ENCODE measurements at places on chromosomes 2 and 18. TPM values are rescaled to one million over a fixed set of nuclear protein-coding genes. Genes with fewer than 3 reads are reported as not detected.

The LRATD1 gene
- 14.1 TPM for total RNA-seq

The MYO7B gene
- total RNA-seq, result 0.48 TPM

The DNER gene
- total RNA-seq, result 3.6 TPM

The SOX11 gene
- total RNA-seq, result not detected

The MBD1 gene
- 41.2 TPM for total RNA-seq

The SNORC gene
- 0.35 TPM for total RNA-seq

The UGT1A4 gene
- total RNA-seq, result not detected

The HOXD8 gene
- 46.2 TPM for total RNA-seq

The CHST9 gene
- total RNA-seq, result 3.7 TPM

The DCDC2C gene
- not detected for total RNA-seq

- no peak for DNase-seq
Measured at GRCh38 chr2:72000110-72000509, 147.6 kb downstream of the CYP26B1 start.

- no peak for DNase-seq
Measured at GRCh38 chr2:79670198-79670597, 157.3 kb downstream of the CTNNA2 start.

DNA sequence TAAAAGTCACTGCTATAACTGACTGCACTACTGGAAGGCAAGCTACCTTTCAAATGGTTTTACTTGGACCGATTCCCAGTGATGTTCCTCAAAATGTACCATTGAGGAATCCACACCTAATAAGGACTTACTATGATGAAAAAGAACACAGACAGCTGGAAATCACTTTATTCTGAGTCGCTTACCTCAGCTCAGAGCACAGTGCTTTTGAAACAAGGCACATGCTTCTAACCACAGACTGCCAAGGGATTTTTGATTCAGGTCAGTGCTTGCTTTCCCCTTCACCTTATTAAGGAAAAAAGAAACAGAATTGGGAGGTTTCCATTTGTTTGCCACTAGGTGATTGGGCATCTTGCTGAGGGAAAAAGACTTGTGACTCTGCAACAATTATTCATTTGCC, 707.5 kb upstream of the FSHR start:
- no peak for DNase-seq

DNA sequence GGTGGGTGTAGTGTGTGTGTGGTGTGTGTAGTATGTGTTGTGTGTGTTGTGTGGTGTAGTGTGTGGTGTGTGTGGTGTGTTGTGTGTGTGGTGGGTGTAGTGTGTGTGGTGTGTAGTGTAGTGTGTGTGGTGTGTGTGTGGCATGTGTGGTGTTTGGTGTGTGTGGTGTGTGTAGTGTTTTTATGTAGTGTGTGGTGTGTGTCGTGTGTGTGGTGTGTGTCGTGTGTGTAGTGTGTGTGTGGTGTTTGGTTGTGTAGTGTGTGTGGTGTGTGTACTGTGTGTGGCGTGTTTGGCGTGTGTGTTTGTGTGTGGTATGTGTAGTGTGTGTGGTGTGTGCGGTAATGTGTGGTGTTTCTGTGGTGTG, 4.7 kb upstream of the RTP5 start:
- DNase-seq, result no peak

GRCh38 chr18:33291539-33291938, 149.0 kb downstream of the CCDC178 start:
- DNase-seq, result no peak

- DNase-seq, result no peak
Measured at GRCh38 chr2:157803476-157803875, 72.7 kb downstream of the ACVR1 start.

- peak; percentile 70 for DNase-seq
Measured at GRCh38 chr2:16626497-16626896, 39.1 kb downstream of the CYRIA start.

- DNase-seq, result no peak
Measured at GRCh38 chr2:71647356-71647755, 194.0 kb downstream of the DYSF start.

GRCh38 chr18:24369426-24369825, 28.2 kb downstream of the OSBPL1A start:
- DNase-seq, result no peak

DNA sequence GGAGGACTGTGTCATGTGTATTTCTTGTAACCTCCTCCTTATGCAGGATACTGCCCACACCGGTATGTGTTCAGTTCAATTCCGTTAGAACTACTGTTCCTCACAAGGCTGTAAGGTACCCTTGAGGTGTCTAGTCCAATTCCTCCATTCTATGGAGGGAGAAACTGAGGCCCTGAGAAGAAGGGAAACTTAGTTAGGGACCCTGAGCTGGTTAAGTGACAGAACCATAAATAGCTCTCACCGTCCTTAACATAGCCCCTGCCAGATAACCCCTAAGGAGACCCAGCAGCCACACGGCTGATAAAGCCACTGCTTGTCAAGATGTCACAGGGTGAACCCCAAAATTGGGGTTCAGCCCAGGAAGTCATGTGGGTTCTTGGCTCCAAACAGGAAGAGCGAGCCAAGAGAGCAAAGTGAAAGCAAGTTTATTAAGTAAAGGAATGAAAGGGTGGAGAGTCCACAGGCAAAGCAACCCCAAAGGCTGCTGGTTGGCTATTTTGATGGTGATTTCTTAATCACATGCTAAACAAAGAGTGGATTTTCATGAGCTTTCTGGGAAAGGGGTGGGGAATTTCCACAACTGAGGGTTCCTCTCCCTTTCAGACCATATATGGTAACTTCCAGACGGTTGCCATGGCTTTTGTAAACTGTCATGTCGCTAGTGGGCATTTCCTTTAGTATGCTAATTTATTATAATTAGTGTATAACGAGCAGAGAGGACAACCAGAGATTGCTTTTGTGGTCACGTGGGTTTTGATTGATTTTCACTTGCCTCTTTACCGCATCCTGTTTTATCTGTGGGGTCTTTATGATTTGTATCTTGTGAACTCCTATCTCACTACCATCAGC, 83.4 kb upstream of the RTN4 start:
- peak; percentile 60 for DNase-seq

- DNase-seq, result no peak
Measured at GRCh38 chr2:66667301-66667700, 232.4 kb downstream of the MEIS1 start.

DNA sequence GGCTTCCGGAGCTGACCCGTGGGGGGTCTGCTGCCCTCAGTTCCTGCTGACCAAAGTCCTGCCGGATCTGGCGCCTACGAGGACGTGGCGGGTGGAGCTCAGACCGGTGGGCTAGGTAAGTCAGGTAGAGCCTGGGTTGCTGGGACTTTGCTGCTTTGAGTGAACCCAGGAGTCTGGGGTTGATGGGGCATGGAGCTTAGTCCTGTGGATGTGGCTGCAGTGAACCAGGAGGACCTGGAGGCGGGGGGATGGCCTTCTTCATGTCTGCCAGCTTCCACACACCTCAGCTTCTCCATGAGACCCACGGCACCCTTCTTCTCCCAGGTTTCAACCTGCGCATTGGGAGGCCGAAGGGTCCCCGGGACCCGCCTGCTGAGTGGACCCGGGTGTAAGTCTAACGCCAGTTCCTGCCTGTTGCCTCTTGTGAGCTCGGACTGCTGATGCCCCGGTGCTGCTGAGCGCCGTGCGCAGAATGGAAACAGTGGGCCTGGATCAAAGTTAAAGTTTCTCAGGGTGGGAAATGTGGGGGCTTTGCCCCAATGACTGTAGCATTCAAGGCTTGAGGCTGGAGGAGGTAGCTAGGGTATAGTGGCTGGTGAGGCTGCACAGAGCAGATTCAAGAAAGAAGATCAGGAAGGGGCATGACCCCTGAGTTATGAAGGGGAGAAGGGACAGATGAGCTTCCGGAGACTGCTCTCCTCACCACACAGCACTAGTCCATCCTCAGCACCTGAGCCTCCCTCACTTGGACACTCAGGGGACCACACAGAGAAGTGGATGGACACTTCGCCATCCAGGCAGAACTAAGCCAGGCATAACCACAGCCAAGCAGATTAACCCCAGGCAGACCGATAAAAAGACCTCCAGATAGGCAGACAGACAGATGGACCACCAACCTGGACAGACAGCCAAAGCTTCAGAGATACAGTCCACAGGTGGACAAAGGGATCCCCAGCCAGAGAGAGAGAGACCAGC, 17.3 kb downstream of the PTPN18 start:
- DNase-seq, result no peak

DNA sequence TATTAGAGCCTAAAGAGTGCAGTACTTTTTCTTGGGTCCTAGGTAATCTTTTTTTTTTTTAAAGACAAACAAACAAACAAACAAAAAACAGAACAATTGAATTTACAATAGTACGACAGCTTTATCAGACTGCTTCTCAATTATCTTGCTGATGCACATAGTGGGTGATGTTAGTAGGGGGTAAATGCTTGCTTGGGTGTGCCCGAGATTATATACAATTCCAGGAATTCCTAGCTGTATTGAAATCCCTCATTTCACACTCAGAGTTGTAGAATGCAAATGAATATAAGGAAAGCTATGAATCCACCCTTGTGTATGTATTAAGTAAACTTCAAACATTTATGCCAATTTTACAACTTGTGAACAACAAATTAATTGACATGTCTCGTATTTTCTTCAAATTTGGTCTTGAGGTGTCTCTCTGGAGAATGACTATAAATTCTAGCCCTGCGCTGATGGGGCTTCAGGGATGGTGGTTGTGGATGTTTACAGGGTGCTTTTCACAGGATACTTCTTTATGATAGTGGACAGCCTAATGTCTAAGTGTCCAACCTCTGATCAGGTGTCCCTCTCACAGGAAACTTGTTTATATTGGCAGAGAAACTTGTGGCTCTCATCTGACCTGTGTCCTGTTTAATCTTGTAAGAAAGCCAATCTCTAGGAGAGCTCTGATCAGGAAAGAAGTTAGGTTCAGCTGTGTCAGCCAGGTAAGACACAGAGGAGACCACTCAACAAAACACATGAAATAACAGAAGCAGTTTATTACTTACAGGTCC, 61.9 kb upstream of the SLC39A10 start:
- no peak for DNase-seq

- no peak for DNase-seq
Measured at GRCh38 chr2:164155558-164155957, 419.8 kb upstream of the FIGN start.

DNA sequence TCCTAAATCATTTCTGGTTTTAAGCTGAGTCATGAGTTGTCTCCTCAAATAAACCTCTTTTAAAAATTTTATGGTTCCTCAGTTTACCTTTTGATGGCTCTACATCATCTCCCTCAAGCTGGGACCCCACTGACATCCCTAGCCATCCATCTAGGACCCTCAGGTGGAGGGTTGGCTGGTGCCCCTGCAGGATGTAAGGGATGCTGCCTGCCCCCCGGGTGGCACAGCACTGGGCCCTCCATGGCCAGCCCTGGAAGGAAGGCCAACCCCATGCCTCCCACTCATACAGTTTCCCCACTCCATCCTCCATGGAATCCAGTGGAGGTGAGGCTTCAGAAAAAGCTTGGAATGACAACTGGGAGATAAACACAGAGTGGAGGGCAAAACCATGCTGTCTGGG, 17.2 kb upstream of the GPC1 start:
- DNase-seq, result peak; percentile 2

- no peak for DNase-seq
Measured at GRCh38 chr2:197615016-197615652, 60.3 kb downstream of the RFTN2 start.

DNA sequence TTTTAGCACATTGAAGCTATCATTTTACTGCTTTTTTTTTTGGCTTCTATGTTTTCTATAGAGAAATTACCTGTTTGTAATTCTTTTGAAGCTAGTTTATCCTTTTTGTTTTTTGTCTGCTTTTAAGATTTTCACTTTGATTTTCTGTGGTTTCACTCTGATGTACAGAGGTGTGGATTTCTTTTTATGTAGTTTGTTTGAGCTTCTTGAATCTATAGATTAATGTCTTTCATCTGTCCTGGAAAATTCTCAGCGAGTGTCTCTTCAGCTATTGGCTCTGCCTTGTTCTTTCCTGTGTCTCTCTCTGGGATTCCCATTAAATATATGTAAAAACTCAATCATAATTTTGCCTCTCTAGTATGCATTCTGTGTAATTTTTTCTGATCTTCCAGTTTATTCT, 8.4 kb downstream of the POLE4 start:
- DNase-seq, result no peak

- no peak for DNase-seq
Measured at GRCh38 chr2:69911985-69912563, 2.8 kb upstream of the MXD1 start.

DNA sequence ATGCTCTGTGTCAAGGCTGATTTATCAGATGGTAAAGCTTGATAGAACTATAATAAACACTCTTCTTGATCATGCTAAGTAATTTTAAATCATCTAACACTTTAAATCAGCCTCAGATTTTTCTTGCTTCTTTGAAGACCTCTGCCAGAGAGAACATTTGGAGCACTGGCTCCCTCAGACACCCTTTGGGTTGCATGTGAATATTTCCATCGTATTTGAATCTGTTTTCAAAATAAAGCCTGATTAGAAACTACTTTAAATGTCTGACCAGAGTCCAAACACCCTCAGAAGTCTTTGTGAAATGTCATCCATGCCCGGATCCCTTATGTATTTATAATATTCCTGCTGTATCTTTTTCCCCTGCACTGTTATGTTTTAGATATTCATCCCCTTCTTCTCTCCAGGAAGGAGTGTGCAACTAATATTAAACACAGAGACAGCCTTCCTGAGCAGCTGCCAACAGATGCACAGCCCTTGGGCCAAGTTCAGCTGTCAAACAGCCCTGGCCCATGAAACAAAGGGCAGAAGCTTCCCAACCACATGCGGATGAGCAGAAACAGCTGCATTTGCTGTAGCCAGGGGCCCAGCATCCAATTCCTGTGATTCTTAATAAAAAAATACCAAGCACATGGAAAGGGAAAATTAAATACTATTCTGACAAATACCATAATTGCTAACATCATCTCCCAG, 46.5 kb downstream of the DPP10 start:
- DNase-seq, result peak; percentile 16

- no peak for DNase-seq
Measured at GRCh38 chr2:191889931-191890330, 43.0 kb upstream of the CAVIN2 start.

GRCh38 chr2:72139874-72140620, 7.6 kb downstream of the CYP26B1 start:
- no peak for DNase-seq

DNA sequence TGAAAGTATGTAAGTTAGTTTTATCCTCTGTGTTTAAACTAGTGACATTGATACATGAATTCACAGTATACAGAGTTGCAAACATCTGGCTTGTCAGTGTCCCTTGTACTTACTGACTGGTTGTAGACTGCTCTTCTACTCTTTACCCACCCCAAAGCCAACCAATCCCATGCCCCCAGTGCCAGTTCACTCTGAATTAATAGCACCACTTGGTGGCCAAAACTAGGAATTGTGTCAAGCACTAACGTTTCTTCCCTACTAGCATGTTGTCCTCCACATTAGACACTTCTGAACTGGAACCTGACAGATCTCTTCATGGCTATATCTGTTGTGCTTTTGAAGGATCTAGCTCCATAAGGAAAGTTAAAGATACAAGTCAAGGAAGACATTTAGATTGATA, 27.2 kb upstream of the OTX1 start:
- no peak for DNase-seq

DNA sequence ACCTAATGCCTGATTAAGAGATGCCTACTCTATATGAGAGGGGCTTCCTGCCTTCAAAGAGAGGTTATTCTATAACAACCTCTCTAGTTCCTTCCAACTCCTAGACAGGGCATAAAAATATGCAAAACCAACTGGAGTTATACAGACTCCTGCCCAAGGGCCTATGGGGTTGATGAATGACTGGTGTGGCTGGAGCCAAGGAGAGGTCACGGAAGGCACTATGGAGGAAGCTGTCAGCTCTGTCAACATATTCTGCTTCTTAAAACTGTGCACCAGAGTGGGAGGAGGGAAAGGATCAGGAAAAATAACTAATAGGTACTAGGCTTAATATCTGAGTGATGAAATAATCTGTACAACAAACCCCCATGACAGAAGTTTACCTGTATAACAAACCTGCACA, 120.9 kb upstream of the CDC42EP3 start:
- no peak for DNase-seq

GRCh38 chr18:61719671-61720070, 173.1 kb downstream of the RNF152 start:
- no peak for DNase-seq
